ENCODE measurements at places on chromosomes 5 and 9.

GRCh38 chr9:18739127-18739526 is 265.2 kb downstream of the ADAMTSL1 start:
- no peak for DNase-seq

DNA sequence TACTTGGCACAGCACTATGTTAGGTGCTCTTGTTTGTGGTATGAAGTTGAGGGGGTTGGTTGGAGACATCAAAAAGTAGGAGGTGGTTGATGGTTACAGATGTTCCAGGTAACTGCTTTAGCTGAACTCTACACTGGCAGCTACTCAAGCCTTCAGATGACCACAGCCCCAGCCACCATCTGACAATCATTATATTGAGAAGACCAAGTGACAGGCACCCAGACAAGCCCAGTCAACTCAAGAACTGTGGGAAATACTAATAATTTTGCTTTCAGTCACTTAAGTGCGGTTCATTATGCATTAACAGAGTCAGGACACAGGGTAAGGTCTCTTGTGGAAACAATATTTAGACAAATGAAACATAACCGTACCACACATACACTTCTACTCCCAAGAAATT is 38.9 kb upstream of the SLIT3 start:
- DNase-seq: no peak

DNA sequence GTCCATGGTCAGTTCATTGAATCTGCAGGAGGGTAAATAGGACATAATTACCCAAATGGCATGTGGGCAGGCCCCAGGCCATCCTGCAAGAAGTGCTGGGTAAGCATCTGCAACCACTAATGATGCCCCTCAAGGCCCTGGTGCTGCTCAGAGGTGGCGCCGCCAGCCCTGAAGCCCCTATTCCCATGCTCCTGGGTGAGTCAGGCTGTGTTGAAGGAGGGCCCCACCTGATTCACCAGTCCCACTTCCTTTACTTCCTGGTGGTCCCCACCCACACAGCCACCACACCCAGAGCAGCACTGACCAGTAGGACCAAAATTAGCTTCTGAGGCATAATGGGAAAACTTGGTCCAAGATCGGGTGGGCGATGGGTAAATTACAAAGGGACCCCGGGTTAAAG is 120.4 kb upstream of the SPRY4 start:
- DNase-seq: no peak

DNA sequence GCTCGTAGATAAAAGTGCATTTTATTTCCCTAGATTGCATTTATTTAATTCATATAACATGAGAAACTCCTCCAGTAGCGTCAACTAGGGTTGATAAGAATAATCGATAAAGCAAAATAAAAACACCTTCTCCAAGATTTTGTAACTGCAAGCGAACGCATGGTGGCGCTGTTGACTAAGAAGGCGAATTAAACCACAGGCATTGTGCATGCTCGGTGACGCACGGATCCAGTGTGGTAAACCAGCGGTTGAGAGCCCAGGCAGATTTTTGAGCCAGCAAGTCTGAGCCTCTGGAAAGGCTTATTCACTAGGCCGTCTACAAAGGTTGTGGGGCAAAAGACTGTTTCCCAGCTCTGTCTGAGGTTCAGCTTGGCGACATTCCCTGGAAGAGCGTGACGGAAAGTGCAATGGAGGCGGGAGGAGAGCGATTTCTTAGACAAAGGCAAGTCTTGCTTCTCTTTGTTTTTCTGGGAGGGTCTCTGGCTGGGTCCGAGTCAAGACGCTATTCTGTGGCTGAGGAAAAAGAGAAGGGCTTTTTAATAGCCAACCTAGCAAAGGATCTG is at the start of gene PCDHB3:
Gene PCDHB3, plus strand, starts transcription at position 231 of the 563 bp plus-strand sequence. Its CDS starts 177 bp downstream, at position 408.
- no peak for DNase-seq

GRCh38 chr5:9490494-9491097 is 55.3 kb downstream of the SEMA5A start:
- DNase-seq: no peak

DNA sequence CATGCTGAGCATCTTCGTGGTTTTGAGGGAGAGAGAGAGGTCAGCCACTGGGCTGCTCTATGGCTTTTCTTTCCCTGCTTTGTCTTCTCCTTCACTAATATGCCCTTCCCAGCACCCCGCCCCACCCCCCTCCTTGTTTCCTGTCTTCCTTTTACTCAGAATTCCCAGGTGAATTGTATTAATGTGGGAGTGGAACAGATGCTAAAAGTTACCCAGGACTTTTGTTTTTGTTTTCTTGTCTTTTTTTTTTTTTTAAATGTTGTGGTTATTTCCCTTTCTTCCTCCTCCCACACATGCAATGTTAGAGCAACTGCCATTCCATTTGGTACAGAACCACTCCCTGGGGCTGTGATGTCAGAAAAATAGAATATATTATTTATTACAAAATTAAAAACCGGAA is 442.7 kb upstream of the CD180 start:
- DNase-seq: no peak

DNA sequence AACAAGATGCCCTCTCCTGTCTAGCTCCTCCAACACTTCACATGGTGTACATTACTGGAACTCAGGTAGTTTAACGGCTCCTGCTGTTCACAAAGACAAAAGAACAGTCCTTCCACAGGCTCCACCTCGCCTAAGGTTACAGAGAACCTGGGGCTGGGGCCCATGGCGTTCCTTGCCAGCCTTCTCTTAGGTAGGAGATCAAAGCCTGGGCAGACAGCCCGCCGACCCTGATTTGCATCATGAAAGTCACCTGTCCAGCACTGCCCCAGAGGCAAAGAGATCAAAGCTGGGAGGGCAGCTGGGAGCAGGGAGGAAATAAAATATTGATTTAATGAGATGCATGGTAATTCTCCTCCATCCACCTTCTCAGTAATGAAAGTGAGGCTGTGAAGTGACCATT is 115.0 kb upstream of the SLIT3 start:
- no peak for DNase-seq

DNA sequence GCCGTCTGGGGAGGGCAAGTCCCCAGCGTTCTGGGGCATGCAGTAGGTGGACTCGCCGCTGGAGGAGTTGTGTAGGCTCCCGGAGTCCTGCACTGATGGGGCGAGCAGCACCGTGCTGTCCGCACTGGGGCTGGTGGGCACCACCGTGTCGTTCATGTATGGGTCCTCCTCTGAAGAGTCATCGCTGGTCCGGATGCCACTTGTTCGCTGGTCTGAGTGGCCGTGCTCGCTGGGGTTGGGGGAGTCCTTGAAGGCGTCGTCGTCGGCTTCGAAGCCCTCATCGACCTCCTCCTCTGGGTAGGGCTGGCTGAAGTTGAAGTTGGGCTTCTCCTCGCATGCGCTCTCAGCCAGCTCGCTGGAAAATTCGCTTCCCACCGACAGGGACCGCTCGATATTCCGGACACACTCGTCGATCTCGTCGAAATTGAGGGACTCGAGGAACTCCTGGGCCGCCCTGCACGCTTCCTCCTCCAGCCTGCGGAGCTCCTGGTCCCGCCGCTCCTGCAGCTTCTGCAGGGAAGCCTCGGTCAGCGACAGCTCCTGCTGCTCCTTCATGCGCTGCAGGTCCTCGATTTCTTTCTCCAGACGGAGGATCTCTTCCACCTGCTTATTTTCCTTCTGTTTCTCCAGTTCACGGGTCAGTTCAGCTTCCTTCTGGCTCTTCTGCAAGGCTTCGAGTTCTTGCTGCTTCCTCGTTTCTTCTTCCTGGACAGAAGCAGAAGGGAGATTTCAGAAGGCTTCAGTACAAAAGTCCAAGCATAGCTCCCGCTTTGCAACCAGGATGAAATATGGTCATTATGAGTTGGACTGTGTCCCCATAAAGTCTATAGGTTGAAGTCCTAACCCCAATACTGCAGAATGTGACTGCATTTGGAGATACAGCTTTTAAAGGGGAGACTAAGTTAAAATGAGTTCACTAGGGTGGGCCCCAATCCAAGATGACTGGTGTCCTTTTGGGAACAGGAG is 84.6 kb upstream of the RETREG1 start:
- no peak for DNase-seq

DNA sequence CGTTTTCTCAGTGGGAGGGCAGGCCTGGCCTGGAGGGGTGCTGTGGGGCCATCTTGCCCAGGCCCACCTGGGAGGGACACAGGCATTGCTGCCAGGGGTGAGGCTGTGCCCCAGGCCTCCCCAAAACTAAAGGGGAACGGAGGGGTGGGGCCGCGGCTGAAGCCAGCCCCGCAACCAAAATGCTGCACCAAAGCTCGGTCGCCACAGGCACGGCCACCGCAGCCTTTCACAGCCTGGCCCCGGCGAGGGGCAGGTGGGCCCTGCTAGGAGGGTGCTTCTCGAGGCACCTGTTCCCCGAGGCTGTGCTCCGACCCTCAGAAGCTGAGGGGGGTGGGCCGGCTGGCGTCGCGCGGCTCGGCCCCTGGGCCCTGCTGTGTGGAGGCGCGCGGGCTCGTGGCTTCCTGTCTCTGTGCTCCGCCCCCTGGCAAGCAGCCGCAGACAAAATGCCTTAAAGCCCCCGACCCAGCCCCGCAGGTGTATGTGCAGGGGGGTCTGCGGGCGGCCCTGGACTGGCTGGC is 57.6 kb downstream of the JAK2 start:
- no peak for DNase-seq

- no peak for DNase-seq
Observed at GRCh38 chr5:56211298-56211865, 21.7 kb downstream of the ANKRD55 start.

DNA sequence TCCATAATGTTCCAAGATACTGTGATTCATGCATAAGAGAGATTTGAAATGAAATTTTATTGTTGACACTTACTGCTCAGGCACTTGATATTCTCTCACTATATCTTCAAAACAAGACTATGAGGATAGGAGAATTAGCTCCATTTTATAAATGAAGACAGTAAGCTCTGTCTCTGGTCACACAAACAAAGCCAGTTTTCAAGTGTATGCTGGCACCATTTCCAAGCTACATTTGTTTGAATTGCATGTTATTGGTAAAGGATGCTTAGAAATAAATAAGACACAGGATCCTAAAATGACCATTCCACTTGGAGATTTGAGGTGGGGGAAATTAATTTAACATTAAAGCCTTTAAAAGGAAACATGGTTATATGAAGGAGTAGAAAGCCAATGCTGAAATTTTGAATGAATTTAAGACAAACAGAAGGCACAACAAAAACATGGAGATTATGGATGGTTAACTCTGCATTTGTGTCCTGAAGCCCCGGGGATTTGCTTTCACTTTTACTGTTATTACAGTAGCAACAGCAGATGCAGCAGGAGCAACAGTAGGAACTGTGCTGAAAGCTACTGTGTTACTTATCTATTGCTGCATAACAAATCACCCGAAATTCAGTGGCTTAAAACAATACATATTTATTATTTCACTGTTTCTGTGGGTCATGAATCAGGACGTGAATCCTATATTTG is 79.7 kb upstream of the ASTN2 start:
- DNase-seq: no peak
